ENCODE measurements at places on chromosomes 4 and X. TPM values are rescaled to one million over a fixed set of nuclear protein-coding genes. Genes with fewer than 3 reads are reported as not detected.

SERTM2 gene
- total RNA-seq: not detected

GPR50 gene
- total RNA-seq: not detected

DCAF8L2 gene
- total RNA-seq: not detected

TLR3 gene
- total RNA-seq: 10.7 TPM

GPRASP1 gene
- total RNA-seq: 2.5 TPM

GLUD2 gene
- 1.6 TPM for total RNA-seq

PRKX gene
- total RNA-seq: 5.9 TPM

ZMAT1 gene
- total RNA-seq: 5.6 TPM

TLR2 gene
- total RNA-seq: 16.0 TPM

ADH6 gene
- 0.49 TPM for total RNA-seq

SLC38A5 gene
- 150 TPM for total RNA-seq

ALPK1 gene
- 18.1 TPM for total RNA-seq

- no peak for DNase-seq
Observed at GRCh38 chrX:155435744-155436112, 22.7 kb downstream of the F8A3 start.

DNA sequence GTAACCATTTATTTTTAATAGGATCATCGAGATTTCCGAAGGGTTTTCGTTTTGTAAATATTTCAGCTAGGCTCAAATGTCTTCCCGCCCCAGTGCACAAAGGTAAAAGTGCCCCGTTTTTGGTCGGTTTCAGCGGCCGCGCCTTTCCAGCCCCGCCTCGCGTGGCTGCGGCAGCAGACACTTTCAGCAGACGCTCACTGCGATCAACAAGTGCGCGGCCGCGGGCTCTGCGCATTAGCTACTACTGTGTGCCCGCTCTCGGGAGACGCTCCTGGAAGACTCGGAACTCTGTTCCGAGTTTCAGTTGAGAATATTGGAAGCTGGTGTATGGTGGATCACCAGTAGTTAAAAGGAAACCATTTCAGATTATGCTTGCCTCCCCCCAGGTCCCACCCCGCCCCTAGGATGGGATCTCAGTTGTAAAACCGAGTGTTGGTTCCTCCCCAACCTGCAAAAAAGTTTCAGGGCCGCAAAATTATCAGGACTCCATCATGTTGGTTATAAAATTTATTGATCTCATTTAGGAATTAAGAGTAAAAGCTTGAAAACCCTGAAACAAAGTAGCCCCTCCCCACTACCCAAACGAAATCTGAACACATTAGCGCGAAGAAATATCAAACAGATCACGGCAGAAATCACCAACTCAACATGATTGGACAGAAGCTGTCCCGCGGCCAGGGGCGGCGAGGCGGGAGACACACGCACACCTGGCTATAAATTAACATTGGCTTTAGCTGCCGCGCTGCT lies 2.2 kb downstream of the SOX3 start:
- DNase-seq: no peak

- no peak for DNase-seq
Observed at GRCh38 chr4:183181081-183181480, 82.0 kb downstream of the WWC2 start.

- no peak for DNase-seq
Observed at GRCh38 chr4:77599378-77599777, 6.2 kb upstream of the CXCL13 start.

DNA sequence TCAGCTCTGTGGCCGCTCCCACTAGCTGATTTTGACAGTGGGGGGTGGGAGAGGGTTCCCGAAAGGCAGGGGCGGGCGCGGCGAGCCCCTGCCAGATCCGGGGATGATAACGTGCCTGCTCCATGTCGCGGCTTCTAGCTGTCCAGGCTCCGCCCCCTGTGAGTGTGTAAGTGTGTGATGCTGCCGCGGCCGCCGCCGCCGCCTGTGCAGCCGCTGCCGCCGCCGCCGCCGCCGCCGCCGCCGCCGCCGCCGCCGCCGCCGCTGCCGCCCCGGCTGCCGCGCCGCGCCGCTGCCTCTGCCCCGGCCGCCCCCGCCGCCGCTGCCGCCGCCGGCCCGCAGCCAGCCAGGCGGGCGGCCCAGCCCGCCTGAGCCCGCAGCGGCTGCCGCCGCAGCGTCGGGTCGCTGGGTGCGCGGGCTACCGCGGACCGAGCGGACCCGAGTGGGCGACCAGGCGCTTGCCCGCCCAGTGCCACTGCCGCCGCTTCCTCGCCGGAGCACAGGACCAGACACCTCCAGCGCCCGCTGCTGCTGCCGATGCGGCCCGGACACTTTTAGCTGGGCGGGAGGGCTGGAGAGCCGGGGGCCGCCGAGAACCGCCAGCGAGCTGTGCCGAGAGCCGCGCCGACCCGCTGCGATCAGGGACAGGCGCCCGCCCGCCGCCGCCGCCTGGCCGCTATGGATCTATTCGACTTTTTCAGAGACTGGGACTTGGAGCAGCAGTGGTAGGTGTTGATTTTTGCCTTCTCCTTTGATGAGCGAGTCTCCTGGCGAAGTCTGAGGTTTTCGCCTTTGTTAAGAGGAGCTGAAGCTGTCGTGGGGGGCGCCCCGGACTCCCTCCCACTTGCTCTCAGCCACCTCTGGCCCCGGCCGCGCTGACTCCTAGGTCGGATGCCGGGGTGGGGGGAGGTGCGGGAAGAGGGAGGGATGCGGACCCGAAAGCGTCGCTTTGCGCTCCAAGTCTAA lies at the start of gene AFF2:
AFF2 (plus strand) TSS at position 195 of the 963 bp plus-strand sequence; CDS start at position 676, 481 bp downstream.
- peak; percentile 65 for DNase-seq

- no peak for DNase-seq
Observed at GRCh38 chr4:74536557-74536956, 91.6 kb downstream of the AREG start.

- DNase-seq: no peak
Observed at GRCh38 chr4:142909908-142910307, 63.8 kb upstream of the INPP4B start.

- no peak for DNase-seq
Observed at GRCh38 chr4:44996276-44996845, 270.0 kb upstream of the GNPDA2 start.

DNA sequence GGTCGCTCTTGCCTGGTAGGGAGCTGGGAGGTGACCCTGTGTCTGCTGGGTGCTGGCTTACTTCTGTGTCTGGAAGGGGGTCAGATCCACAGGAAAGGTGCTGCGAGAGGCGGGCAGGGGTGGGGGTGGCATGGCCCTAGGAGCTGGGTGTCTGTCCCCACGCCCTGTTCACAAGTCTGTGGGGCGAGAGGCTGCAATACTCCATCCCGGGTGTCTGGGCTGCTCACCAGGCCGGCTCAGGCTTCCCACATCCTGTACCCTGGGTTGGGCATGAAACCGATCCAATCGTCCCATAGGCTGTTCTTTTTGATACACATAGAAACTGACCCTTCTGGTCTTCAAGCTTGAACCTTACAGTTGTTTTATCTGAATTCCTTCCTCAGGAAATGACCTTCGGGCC lies 993 bp upstream of the CTAG2 start:
- DNase-seq: no peak

GRCh38 chr4:110878413-110878812 lies 255.5 kb upstream of the PITX2 start:
- no peak for DNase-seq

GRCh38 chr4:169367826-169368225 lies 97.1 kb upstream of the SH3RF1 start:
- no peak for DNase-seq

GRCh38 chr4:52112411-52112810 lies 61.3 kb downstream of the SPATA18 start:
- no peak for DNase-seq

DNA sequence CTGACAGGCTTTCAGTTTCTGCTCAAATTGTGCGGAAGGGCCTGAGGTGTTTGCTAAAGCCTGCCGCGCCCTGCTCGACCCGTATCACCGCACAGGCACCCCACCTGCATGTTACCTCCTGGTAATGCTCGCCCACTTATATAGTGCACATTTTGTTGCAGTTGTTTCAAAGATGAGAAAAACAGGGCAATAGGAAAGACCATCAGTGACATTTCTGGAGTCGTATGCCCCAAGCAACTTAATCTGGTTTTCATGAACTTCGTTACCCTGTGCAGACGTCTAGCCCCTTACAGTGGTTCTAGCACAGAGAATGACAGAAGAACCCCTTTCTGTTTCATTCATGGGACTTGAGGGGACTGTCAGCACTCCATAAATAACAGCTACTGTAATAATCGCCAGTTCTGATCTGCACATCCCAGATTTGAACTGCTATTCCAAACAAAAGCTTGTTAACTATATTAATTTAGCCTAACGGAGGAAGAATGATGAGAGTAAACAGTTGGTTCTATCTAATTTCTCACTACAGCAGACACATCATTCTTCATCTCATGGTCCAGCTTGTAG lies 940 bp upstream of the DCTD start:
- DNase-seq: no peak

DNA sequence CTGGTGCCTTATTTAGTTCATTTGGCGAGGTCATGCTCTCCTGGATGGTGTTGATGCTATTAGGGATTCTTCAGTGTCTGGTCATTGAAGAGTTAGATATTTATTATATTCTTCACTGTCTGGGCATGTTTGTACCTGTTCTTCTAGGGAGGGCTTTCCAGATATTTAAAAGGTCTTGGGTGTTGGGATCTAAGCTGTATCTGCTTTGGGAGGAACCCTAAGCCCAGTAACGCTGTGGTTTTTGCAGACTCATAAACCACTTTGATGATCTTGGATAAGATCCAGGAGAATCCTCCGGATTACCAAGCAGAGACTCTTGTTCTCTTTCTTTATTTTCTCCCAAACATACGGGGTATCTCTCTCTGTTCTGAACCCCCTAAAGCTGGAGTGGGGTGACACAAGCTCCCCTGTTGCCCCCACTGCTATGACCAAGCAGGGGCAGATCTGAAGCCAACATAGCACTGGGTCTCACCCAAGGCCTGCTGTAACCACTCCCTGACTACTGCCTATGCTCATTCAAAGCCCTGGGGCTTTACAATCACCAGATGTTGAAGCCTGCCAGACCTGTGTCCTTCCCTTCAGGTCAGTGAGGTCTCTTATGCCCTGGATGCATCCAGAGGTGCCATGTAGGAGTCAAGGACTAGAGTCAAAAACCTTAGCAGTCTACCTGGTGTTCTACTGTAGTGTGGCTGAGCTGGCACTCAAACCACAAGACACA lies 187.6 kb downstream of the GUCY2F start:
- no peak for DNase-seq

DNA sequence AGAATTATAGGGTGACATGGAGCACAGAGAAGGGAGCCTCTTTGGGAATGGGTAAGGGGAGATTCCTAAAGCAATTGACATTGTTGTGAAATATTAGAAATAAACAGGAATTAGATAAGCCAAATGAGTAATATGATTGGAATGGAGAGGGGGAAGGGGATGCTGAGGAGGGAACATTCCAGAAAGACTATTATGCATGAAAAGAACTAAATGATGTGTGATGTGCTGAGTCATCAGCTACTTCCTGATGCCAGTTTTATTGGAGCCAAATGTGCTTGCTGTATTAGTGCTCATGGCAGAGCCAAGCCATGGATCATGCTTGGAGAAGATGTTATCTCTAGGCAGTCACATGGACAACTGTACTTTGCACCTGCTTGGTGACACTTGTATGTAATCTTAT lies 189.0 kb upstream of the HCCS start:
- DNase-seq: no peak

DNA sequence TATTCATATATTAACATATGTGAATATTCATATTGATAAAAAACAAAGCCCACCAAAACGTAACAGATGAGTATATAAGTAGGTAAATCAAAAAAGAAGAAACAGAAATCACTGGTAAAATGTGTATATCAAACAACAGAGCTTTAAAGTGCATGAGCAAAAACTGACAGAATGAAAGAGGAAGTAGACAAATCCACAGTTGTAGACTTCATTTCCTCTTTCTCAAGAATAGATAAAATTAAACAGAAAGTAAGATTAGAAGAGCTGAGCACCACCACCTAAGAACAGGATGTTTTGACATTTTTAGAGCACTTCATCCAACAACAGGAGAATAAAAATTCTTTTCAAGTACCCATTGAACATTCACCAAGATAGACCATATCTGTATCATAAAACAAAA lies 64.6 kb downstream of the CNKSR2 start:
- no peak for DNase-seq

GRCh38 chrX:134520860-134521390 lies 61.0 kb downstream of the HPRT1 start:
- DNase-seq: no peak

DNA sequence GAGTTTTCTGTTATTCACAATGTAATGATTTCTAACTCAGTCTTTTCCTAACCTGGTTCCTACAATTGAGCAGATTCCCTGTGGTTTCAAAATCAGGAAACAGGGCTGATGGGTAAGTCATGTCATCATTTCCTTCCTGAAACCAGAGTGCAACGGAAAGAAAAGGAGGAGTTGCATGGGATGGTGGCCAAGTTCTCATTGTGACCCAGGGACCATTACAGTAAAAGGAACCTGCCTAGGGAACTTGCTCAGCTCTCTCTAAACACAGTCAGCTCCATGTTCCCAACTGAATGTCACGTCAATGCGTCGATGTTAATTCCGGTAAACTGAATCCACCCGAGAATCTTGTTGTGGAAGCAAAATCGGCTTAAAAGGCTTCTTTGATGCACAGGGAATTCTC lies 51.2 kb downstream of the LGI2 start:
- DNase-seq: no peak

- no peak for DNase-seq
Observed at GRCh38 chr4:149048451-149049143, 606.4 kb upstream of the NR3C2 start.

- DNase-seq: no peak
Observed at GRCh38 chr4:165838575-165838974, 34.5 kb upstream of the TLL1 start.

- no peak for DNase-seq
Observed at GRCh38 chr4:35250761-35251160, 993.6 kb downstream of the ARAP2 start.

DNA sequence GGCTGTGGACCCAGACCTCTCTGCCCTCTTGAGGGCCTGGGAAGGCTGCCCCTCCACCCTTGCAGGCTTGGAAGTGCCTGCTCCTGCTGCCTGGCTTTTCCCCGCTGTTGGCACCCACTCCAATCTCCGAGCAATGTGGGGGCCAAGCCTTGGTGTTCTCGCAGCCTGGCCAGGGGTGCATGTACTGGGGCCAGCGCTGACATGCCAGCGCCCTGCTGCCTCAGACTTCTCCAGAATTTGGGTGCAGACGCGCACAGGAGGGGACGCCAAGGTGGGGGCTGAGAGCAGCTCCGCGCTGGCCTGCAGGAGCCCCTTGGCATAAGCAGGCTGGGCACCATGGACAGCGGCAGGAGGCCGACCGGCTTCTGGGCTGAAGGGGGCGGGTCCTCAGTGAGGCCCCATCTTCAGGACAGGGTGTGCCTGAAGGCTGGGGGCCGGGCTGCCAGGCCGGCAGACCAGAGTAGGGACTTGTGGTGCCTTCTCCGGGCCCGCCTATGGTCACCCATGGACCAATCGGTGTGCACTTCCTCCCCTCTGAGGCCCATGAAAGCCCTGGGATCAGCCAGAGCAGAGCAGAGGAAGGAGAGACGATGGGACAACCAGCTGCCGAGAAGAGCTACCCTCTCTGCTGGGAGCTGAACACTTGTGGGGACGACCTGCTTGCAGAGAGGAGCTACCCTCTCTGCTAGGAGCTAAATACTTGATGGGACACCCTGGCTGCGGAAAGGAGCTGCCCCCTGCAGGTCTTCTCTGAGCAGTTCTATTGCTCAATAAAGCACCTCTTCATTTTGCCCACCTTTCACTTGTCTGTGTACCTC lies 118.3 kb downstream of the DNAAF6 start:
- peak; percentile 20 for DNase-seq

- no peak for DNase-seq
Observed at GRCh38 chr4:3408793-3409330, 32.9 kb upstream of the HGFAC start.

- DNase-seq: no peak
Observed at GRCh38 chr4:127249767-127250108, 383.0 kb upstream of the INTU start.

GRCh38 chr4:138591808-138592207 lies 349.7 kb upstream of the SLC7A11 start:
- DNase-seq: no peak

GRCh38 chrX:78769946-78770345 lies 22.4 kb downstream of the LPAR4 start:
- DNase-seq: no peak
